Right lung (tissue), 10 donors: ENCODE measurements at places on chromosomes 4 and X. TPM values are rescaled to one million over a fixed set of nuclear protein-coding genes. Genes with fewer than 3 reads are reported as not detected.

The PROM1 gene
- polyA plus RNA-seq = 23.7 TPM

The NXF3 gene
- 0.58 TPM for polyA plus RNA-seq

The ZNF827 gene
- polyA plus RNA-seq = 37.6 TPM

The STAP1 gene
- 0.33 TPM for polyA plus RNA-seq

The MAGEB10 gene
- 0.13 TPM for polyA plus RNA-seq

The TMPRSS11A gene
- polyA plus RNA-seq = 0.04 TPM

DNA sequence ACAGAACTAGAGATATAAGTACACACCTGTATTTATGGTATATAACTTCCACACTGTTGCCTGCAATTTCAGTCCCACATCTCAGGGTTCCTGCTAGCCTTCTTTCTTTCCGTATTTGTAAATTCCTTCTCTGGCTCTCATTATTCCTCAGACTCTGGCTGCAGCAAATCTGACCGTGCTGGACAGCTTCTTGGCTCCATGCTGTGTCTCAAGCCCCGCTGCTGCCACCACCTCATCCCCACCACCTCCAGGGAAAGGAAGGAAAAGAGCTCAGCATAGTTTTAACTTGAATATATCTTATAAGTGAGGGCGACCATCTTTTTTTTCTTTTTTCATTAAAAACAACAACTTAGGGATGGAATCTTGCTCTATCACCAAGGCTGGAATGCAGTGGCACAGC, 155.6 kb upstream of the CXCL13 start:
- no peak for DNase-seq

DNA sequence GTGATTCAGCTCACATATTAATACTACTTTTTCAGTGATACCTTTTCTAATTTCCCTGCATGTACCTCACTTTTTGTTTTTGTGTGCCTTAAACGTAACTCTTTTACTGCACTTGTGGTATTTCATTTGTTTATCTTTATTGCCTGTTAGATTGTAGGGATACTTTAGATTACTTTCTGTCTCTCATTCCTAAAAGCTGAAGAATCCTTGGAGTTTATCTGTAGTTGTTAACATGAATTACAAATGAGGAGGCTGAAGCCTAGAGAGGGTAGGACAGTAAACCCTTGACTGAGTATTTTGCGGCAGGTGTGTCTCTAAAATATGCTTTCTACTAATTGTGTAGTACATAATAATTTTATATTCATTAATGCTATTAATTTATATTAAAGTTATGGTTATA, 34.9 kb downstream of the BMP2K start:
- DNase-seq = no peak

DNA sequence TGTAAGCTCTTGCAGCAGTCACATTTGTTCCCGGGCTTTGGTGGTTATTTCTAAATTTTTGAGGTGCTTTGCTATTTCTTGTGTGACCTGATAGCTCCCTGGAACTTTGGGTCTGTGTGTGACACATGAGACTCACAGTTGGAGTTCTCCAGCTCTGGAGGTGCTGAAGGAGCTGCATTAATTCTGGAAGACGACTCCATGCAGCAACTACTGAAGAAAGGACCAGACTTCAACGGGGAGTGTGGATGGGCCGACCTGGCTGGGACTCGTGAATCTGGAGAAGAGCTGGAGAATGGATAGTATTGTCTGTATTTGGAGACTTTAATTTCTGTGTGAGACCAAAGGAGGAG, 1.5 kb downstream of the MRFAP1 start:
- DNase-seq = no peak

GRCh38 chr4:38162240-38162784, 202.1 kb downstream of the PTTG2 start:
- DNase-seq = no peak

DNA sequence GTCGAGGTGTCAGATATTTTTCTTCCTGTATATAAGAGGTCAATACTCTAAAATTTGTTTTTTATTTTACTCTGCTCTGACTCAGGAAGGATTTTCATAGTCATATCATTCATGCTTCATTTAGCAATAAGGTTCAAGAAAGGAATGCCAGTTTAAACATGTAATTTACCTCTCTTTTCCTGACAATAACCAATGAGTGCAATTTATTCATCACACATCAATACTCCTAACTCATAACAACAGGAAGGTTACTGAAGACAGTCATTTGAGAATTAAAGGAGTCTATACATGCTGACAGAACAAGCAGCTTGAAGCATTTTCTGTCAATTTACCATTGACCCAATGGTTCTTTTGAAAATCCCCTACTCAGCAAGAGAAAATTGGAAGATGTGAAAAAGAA, 190.3 kb upstream of the RPS6KA3 start:
- no peak for DNase-seq

- no peak for DNase-seq
Observed at GRCh38 chr4:154507156-154507555, 15.6 kb upstream of the DCHS2 start.

GRCh38 chrX:108216919-108217571, 125.5 kb downstream of the ATG4A start:
- DNase-seq = peak; percentile 56
